Small intestine (tissue), 16 donors: ENCODE measurements at places on chromosomes 12 and 14. TPM values are rescaled to one million over a fixed set of nuclear protein-coding genes. Genes with fewer than 3 reads are reported as not detected.

The CABP1 gene
- polyA plus RNA-seq, result 0.74 TPM

The KRT83 gene
- not detected for polyA plus RNA-seq

- DNase-seq, result no peak
These were observed 1027.0 kb downstream of the VRK1 start for GRCh38 chr14:97824218-97824617.

DNA sequence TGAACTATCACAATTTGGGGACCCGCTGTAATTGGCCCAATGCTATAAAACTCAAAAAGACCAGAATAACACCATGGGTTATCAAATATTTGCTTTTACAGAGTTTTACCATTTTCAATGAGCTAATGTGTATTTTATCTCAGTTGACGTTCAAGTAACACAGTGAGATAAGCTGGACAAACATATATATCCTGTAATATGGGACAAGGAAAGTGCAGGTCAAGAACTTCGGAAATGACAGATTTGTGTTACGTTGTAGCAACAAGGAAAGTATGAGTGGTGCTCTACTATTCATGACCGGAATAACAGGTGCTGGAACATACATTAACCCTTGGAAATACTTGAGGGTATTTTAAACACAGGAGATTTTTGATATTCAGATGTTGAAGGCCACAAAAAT lies 566.4 kb upstream of the FLRT2 start:
- no peak for DNase-seq

DNA sequence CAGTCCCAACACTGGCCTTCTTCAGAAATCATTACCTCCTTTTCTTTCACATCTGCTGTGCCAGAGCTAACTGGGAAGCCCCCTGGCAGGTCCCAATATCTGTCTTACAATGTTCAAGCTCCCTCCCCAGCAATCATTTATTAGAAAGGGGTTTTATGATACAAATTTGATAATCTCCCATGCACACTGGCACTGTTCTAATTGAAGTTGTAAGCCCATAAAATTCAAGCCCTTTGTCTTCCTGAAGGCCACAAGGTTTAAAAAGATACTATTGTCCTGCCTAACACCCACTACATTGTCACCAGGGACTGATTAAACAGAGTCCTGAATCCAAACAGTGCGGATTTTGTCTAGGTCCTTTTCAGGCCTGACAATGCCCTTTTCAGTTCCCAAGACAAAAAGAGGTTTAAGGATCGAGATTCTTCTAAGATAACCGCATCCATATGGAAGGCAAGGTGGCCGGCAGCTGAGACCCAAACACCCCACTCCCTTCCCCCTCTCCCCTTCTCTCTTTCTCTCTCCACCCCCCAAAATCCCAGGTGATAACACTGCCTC lies 3.3 kb downstream of the NKX2-8 start:
- DNase-seq, result no peak

- no peak for DNase-seq
These were observed 6.8 kb downstream of the SRSF5 start for GRCh38 chr14:69773571-69774276.

DNA sequence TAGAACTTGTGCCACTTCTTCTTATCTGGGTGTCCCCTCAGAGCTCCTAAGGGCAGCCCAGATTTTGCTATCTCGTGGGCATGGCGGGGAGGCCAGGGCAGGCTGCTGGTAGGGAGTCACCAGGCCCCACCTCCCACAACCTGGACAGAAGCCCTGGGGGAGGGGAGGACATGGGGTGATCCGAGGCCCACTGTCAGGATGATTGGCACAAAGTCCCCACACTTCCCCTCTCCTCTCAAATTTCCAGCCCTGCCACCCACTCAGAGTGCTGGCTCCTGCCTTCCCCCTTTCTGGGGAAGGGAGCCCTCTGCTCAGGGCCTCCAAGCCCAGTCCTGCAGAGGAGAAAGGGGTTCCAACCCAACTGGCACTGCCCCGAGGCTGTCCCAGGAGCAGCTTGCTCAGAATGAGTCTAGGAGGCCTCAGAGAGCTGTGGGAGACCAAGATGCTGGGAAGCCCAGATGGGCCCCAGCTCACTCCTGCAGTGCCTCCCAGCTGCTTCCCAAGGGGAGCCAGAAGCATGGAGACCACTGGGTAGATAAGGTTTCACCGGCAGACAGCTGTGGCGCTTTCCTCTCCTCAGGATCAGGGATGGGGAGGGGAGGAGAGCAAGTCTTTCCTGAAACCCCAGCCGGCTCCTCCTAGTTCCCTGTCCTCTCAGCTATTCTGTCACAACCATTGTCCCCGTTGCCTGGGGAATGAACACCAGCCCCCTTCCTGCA lies 82.8 kb downstream of the B4GALNT3 start:
- DNase-seq, result no peak
